ENCODE measurements at places on chromosomes 2 and 18.

DNA sequence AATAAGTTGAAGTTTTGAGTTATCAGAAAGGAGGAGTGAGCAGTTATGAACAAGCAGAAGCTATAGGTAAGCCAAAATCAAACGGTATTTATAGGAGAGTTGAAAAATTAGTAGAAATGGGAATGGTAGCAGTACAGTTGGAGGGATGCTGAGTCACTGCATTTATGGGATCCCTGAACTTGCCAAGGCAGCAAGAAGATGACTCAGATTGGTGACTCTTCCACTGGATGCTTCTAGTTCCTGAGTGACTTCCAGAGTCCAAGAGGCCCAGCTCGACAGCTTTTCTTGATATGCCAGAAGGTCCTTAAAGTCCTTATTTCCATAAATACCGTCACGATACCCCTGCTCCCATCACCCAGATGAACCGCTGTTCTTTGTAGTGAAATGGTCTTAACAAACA is 31.1 kb upstream of the ACTR3 start:
- no peak for DNase-seq

DNA sequence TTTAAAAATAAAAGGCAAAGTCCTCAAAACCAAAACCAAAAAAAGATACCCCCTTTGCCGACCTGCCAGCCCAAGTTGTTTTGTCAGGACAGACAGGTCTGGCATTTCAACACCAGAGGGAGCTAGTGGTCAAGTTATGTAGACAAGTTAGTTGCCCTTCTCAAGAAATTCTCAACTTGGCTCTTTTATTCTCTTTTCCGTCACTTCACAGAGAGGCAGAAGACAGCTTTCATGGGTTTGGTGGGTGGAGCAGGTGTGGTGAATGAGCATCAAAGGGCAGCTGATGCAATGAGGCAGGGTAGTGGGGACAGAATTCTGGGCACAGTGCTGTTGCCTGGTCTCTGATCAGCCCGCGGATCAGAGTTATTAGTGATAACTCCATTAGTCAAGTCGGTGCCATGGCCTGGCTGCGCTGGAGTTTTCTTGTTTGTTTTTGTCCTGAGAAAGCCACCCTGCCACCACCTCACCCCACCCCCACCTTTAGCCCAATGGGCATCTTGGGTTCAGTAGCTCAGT is 303.7 kb upstream of the EPAS1 start:
- DNase-seq: peak; percentile 79

DNA sequence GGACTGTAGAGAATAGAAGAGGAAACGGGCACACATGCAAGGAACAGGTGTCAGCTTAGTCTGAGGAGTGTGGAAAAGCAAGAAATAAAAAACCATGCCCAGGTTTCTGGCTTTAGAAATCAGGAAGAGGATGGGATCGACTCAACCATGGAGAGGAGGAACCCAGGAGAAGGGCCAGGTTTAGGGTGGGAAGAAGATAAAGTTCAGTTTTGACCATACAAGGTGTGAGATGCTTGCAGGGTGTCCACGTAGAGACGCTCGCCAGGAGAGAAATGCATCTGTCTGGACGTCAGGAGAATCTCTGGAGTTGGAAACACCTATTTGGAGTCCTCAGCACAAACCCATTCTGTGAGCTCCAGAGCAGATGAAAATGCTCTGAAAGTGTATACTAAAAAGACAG is 275.1 kb downstream of the CYRIA start:
- no peak for DNase-seq

DNA sequence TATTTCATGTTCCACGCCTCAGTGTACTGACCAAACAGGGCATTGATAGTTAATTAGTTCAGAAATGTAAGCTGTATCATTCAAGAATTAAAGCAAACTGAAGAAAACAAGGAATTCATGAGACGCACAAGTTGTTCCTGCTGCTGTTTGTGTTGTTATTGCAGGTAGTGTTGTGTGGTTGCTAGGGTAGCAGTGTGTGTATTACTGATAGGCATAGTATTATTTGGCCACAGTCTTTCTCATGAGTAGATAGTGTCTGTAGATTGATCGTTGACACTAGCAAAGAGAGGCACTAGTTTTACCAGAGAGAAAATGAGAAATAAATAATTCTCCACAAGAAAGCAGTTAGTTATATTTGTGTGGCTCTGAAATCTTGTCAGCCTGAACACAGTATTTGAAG is 548.6 kb downstream of the LRP1B start:
- DNase-seq: no peak

- no peak for DNase-seq
These were observed 27.6 kb downstream of the TTR start for GRCh38 chr18:31619291-31619690.

DNA sequence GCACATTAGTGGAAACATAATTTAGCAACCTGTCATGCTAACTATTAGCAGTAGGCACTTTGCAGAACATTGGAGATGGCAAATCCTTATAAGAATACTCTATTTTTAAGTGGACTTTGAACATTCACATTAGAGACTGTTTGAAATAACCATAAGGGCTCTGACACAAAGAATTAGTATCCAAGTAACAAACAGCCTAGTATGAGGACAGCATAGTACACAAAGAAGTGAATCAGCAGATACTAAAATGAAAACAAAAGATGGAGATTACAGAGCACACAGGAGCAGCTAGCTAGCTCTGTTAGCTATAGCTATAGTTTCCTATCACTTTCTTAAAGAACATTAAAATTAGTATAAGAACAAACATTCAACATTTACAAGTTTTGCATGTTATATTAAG is 256.3 kb upstream of the SPOPL start:
- no peak for DNase-seq

- DNase-seq: no peak
These were observed 52.7 kb downstream of the ABCB11 start for GRCh38 chr2:168978461-168978861.

GRCh38 chr18:5975111-5976002 is 80.0 kb upstream of the TMEM200C start:
- DNase-seq: no peak

GRCh38 chr2:36027616-36028015 is 328.0 kb upstream of the CRIM1 start:
- DNase-seq: no peak

DNA sequence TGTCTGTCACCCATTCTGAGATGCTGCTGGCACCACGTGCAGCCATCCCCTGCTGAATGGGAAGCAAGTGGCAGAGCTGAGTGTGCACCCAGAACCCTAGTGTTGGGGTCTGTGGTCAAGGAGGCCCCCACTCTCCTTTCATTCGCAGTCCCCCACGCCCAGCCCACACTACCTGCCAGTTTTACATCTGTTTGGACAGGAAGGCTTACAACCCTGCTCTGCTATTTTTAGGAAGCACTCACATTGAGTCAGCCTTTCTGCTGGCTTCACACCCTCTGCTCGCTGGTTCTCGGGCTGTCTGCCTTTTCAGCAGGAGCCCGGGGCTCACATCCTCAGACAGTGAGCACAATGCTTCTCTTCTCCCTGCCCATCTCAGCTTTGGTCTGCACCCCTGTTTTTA is 10.7 kb upstream of the ADCY3 start:
- no peak for DNase-seq

- DNase-seq: no peak
These were observed 111.0 kb downstream of the B3GNT2 start for GRCh38 chr2:62306751-62307468.

GRCh38 chr2:198880421-198880820 is 577.3 kb downstream of the SATB2 start:
- no peak for DNase-seq

GRCh38 chr18:11283479-11284161 is 134.3 kb upstream of the PIEZO2 start:
- no peak for DNase-seq

GRCh38 chr2:172281648-172282570 is 145.5 kb upstream of the ITGA6 start:
- no peak for DNase-seq

- DNase-seq: no peak
These were observed 4.6 kb downstream of the FN1 start for GRCh38 chr2:215431290-215431689.

DNA sequence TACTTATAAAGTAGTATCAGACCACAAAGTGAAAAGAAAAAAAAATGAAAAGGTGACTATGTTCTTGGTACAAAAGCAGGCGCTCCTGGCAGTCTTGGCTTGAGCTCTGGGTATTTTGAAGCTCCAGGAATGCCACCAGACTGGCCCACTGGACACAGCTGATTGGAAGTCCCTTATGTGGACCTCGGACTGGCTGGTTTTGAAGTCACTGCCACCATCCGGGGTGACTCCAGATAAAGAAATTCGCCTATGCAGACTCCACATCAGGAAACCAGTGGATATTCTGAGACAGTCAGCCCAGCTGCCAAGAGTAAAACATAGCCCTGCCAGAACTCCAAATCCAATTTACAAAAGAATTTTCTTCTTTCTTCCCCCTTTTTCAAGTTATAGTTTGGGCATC is 28.0 kb downstream of the ACKR3 start:
- no peak for DNase-seq

- no peak for DNase-seq
These were observed 20.2 kb upstream of the ADAM23 start for GRCh38 chr2:206423147-206423546.

GRCh38 chr2:85334928-85335327 is 7.1 kb upstream of the TGOLN2 start:
- DNase-seq: no peak

DNA sequence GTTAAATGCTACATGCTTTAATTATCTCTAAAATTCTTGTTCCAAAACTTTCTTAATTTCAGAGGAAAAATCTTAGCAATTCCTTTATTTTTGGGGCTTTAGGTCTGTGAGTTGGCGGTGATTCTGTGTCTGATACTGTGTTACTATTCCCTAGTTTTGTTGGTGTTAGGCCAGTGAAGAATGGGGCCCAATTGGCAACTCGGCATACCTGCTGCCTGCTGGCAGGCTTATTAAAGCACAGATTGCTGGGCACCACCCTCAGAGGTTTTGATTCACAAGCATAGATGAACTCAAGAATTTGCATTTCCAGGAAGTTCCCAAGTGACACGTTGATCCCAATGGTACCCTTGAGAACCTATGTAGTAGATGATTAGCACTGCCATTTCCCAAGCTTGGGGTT is 101.6 kb downstream of the OSBPL6 start:
- no peak for DNase-seq

DNA sequence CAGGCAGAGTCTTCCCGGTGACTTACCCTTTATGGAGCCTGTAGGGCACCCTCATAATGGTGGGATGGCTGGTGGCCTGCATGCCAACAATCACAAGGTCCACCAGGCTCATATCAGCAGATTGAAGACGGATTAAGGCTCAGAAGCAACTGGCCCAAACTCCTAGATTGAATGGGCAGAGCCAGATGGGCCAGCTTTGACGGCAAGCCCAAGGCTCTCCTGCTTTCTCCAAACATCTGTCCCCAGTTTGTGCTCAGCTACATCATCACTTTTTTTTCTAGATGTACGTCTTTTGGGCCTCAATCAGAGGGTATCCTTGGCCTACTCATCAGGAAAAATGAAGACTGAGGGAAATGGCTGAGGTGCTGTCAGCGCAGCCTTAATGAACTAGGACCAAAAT is 114.6 kb downstream of the VIT start:
- DNase-seq: no peak

GRCh38 chr18:28175930-28176697 is 816 bp downstream of the CDH2 start:
- no peak for DNase-seq

DNA sequence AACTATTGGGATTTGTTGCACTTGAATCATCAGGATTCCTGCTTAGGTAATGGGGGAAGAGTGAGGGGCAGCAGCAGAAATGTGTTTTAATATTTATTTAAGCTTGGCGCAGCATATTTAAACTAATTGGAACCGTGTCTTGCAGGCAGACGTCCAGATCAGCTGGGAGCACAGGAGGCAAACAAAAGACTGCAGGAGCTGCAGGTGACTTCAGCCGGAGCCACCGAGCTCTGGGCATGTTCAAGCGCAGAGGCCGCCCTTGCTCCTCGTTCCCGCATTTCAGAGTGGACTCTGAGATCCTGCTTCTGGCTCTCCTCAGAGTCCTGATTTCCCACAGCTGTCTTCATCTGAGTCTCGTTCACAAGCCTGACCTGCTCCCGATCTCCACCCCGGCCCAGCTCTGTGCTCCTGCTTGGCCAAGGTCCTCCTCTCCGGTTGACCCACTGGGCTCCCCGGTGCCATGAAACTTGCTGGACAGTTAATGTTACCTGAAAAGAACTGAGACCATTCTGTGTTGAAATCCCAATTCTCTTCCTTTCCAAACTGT is 475.5 kb downstream of the SOX11 start:
- no peak for DNase-seq

DNA sequence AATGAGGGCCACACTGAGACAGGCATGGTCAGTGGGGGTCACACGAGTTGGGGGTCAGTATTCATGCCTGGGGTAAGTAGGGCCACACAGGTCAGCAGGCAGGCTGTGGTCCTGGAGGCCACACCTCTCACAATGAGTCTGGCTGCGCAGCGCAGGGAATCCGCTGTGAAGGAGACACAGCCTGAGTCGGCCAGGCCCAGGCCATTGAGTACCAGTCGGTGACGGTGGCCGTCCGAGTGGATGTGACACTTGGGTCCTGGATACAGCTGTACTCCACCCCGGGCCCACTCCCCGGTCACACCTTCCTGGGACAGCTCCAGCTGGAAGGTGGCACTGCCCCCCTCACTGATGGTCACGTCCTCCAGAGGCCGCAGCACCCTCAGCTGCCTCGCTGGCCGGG is 10.5 kb downstream of the TMEM198 start:
- DNase-seq: no peak

- DNase-seq: no peak
These were observed 219.3 kb downstream of the GLI2 start for GRCh38 chr2:120954939-120955338.

DNA sequence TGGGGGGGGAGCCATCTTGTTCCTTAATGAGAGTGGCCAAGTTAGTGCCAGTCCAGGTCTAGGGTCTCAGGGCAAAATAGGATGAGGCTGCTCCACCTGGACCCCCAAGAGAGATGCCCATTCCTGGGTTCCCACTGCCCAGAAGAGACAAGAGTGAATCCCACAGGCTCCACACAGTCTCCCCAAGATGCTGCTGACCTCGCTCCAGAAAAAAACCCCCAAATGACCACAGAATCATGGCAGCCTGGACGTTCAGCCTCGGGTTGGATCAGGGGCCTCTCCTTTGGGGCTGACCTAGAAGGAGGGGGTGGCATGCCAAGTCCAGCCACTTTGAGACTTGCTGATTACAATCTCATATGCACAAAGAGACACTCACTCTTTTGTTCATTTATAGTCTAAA is 25.1 kb downstream of the STAT1 start:
- no peak for DNase-seq

- DNase-seq: no peak
These were observed 169.2 kb upstream of the NOSTRIN start for GRCh38 chr2:168633200-168633599.

GRCh38 chr2:215514516-215514915 is 78.6 kb upstream of the FN1 start:
- DNase-seq: no peak

- no peak for DNase-seq
These were observed at the start of gene PPP1R1C for GRCh38 chr2:181985632-181986205. PPP1R1C (plus strand) TSS chr2:181985853; CDS start chr2:181986111, 258 bp downstream.

Data from Jurkat, Clone E6-1 (cell line).